NCI-H1105 (cell line): ENCODE measurements at places on chromosomes 16 and 17.

- no peak for DNase-seq
Measured at GRCh38 chr17:27520491-27521185, 64.4 kb downstream of the KSR1 start.

GRCh38 chr17:16425202-16425601, 9.8 kb downstream of the TRPV2 start:
- no peak for DNase-seq

DNA sequence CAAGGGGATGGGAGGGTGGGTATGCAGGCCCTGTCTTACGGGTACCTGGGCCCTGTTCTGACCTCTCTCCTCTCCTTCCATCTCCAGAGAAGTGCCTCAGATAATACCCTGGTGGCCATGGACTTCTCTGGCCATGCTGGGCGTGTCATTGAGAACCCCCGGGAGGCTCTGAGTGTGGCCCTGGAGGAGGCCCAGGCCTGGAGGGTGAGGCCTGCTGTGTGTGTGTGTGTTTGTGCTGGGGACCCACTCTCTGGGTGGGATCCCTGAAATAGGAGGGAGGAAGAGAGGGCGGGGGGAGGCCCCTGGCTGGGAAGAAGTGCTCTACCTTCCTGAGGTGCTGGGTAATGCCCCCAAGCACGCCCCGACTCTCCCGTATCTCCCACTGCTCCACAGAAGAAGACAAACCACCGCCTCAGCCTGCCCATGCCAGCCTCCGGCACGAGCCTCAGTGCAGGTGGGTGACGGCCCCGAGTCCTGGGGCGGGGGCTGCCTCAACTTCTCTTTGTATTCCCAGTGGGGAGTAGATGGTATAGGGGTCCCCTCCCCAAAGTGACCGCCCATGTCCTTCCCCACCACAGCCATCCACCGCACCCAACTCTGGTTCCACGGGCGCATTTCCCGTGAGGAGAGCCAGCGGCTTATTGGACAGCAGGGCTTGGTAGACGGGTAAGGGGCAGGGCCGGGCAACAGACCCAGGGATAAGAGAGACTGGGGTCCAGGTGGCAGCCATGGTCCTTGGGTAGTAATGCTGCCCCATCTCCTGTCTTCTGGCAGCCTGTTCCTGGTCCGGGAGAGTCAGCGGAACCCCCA, 7.8 kb downstream of the GRB7 start:
- DNase-seq, result no peak

- no peak for DNase-seq
Measured at GRCh38 chr16:80147026-80147655, 393.7 kb upstream of the DYNLRB2 start.

DNA sequence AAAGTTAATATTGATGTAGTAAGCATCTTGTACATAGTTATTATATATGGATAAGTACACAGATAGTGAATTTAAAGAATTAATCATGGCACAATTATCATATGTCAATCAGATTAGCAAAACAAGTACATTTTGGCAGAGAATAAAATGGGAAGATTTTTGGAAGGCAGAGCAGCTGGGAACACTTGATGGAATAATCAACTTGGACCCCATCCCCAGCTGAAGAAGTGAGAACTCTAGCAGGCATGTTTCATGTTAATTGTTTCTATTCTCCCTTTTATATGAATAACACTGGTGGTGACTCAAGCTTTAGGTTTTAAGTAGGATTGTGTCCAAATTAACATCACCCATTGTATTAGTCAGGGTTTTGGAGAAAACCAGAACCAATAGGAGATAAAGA, 198.7 kb downstream of the KCNJ2 start:
- no peak for DNase-seq

DNA sequence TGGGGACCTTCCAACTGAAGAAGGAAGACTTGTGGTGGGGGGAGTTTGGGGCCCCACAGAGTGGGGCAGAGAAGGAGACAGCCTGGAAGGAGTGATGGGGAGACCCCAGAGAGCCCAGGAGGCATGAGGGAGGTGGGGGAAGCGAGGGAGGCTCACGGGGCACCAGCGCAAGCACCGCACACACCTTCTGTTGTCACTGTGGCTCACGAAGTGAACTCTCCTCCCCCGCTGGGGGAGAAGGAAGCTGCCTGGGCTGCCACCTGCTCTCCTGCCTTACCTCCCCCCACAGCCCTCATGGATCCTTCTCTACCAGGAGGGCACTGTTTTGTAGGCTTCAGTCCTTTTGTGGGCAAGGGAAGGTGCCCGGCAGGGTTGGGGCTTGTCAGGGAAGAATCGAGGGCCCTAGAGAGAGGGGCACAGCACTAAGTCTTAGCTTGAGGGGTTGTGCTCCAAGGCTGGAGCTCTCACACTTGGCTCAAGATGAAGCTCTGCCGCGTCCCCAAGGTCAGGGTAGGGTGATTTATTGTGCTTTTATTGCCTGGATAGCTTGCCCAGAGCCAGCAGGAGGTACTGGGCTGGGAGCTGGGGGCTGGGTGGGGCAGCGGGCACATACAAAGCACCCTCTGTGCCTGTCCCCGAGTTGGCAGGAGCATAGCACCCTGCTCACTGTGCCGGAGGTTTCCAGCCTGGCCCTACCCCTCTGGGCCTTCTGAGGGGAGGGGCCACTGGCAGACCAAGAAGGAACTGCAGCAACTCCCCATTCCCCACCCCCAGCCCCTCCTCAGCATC, 4.6 kb upstream of the STARD3 start:
- no peak for DNase-seq

- DNase-seq, result no peak
Measured at GRCh38 chr16:2734844-2735515, 15.0 kb upstream of the PRSS27 start.

DNA sequence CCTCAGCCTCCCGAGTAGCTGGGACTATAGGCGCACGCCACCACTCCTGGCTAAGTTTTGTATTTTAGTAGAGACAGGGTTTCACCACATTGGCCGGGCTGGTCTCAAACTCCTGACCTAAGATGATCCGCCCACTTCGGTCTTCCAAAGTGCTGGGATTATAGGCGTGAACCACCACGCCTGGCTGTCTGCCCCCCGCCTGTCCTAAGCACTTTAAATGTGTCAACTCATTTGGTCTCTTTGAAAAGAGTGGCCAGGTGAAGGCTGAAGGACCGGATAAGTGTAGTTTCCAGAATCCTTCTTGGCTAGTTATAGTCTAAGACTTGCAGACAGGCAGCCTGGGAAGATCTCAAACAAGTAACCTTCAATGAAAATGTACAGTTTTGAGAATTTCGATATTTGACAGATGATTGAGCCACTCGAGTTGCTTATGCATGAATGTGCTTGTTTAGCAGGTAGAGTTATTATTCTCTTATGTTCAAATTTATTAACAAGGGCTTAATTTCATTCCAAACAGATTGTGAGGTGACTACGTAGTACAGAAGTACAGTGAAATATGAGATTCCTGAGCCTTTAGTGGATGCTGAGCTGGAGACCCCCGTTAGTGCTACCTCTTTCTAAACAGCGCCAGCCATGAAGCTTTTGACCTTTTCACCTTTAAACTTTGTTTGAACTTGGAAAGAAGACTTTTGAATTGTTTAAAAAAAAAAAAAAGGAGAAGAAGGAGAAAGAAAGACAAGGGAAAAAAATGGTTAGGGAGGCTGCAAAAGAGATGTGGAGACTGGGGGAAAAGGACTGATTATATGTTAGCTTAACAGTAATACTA, 164.4 kb upstream of the TBX2 start:
- DNase-seq, result no peak

DNA sequence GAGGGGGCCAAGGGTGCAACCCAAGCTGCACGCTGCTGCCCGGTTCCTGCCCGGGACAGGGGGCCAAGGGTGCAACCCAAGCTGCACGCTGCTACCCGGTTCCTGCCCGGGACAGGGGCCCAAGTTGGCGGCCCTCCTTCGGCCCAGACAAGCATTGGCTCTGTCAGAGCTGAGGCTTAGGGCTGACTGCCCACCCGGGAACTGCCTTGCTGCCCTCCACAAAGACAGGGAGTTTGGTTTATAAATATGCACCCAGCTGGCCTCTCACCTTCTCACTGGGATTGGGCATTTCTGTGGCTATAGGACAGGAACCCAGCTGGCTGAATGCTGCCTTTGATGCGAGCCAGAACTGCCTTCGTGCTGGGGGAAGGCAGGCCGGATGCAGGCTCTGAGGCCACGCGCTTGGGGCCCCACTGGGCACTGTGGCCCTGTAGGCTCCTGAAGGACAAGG, 105.7 kb downstream of the IRX5 start:
- DNase-seq, result no peak

GRCh38 chr17:29661213-29661612, 38.5 kb upstream of the CORO6 start:
- DNase-seq, result no peak

- DNase-seq, result peak; percentile 17
Measured at GRCh38 chr17:39236981-39237441, 11.3 kb upstream of the STAC2 start.

DNA sequence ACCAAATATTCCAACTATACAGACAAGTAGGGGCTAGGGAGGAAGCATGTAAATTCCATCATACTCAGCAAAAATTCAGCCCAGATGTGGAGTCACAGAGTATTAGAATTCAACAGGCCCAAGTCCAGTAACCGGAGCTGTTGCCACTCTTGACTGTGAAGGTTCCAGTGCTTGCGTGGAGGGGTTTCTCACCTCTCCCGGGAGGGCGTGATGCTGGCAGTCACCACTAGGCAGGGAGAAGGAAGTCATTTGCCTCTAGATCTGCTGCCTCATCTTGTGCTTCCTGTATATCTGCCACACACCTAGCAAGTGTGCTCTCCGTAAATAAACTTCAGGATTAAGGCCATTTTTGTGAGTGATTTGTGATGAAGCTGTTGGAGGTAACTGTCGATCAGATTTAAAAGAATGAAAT, 1.0 kb upstream of the CKLF start:
- DNase-seq, result no peak

- no peak for DNase-seq
Measured at GRCh38 chr16:55534756-55535155, 25.9 kb downstream of the LPCAT2 start.

DNA sequence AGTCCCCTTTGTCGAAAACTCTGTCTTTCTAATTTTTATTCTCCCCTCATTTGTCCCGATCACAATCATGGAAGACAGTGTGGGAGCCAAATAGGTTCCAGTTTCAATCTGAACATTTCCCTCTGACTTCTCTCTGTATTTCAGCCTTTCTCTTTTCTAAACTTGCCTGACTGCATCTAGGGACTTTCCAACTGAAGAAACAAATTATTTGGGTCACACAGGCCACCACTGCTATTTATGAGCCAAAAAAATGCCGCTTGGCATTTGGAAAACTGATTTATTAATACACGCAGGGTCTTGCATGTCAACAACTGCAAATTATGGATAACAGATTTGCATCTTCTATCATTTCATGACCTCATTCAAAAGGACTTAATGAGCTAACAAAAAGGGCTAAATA, 55.2 kb upstream of the ELAC2 start:
- DNase-seq, result no peak

DNA sequence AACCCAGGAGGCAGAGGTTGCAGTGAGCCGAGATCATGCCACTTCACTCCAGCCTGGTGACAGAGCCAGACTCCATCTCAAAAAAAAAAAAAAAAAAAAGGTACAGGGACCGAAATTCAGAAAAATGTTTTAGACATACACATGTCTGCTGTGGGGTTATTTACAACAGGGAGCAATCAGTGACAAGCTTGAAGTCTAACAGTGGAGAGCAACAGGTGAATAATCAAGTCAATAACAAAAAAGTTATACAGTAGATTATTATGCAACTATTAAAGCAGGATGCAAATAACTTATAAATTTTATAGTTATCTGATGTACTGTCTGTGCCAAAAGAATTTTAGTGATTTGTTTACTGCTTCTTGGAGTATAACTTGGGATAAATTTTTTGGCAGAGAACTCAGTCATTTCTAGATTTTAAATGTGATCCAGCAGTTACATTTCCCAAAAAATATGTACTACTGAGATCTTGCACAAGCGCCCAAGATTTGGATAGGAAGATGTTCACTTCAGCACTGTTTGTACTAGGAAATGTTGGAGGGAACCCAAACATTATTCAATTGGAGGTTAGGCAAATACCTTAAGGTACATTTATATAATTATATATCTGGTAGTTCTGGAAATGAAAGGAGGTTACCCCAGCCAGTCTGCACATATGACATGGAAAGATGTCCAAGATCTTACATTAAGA, 34.1 kb downstream of the EEF2K start:
- DNase-seq, result no peak

- no peak for DNase-seq
Measured at GRCh38 chr16:1157639-1158455, 4.9 kb downstream of the CACNA1H start.

GRCh38 chr17:869086-869485, 86.9 kb downstream of the MRM3 start:
- DNase-seq, result no peak

GRCh38 chr17:27462714-27463113, 6.5 kb downstream of the KSR1 start:
- DNase-seq, result no peak
